ENCODE measurements at places on chromosomes 11 and 22. TPM values are rescaled to one million over a fixed set of nuclear protein-coding genes. Genes with fewer than 3 reads are reported as not detected.
A peak's percentile ranks its signal among the peaks of the same experiment; 100 is the strongest.

The CRYBB1 gene
- 0.76 TPM for total RNA-seq

The TRIM21 gene
- total RNA-seq: 17.6 TPM

The SLC22A8 gene
- total RNA-seq: not detected

The MS4A7 gene
- 48.4 TPM for total RNA-seq

The SPATA19 gene
- not detected for total RNA-seq

The WT1 gene
- 0.98 TPM for total RNA-seq

DNA sequence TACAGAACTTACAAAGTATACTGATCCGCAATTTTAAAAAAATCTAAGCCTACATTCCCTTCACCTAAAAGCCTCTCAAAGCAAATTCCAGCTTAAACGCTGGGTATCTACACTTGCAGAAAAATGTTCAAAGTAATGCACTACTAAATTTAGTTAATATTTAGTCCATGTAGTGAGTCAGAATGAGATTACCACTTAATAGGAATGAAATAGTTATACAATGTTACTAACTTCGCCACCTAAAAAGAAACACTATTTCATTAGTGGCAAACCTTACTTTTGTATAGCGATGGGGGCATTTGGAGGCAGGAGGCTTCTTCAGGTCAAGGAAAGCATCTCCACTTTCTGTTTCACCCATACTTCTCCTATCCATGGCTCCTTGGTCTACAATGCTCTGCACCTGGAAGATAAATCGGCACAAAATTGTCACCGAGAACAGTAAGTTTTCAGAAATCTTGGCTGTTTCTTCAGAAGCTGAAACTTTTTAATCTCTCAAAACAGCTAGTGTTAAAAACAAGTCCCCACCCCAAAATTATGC lies 1.2 kb downstream of the EIF4ENIF1 start:
- no peak for DNase-seq

GRCh38 chr22:46890819-46891218 lies 128.4 kb downstream of the TBC1D22A start:
- DNase-seq: no peak

GRCh38 chr11:9787981-9788521 lies 124.2 kb downstream of the SWAP70 start:
- no peak for DNase-seq

- no peak for DNase-seq
Measured at GRCh38 chr11:111602865-111603610, 789 bp downstream of the SIK2 start.

GRCh38 chr11:115169251-115169650 lies 335.0 kb downstream of the CADM1 start:
- DNase-seq: no peak

- DNase-seq: peak; percentile 69
Measured at GRCh38 chr11:66388780-66389386, 17.3 kb upstream of the SLC29A2 start.

- no peak for DNase-seq
Measured at GRCh38 chr22:23536821-23537345, 43.2 kb downstream of the IGLL1 start.

DNA sequence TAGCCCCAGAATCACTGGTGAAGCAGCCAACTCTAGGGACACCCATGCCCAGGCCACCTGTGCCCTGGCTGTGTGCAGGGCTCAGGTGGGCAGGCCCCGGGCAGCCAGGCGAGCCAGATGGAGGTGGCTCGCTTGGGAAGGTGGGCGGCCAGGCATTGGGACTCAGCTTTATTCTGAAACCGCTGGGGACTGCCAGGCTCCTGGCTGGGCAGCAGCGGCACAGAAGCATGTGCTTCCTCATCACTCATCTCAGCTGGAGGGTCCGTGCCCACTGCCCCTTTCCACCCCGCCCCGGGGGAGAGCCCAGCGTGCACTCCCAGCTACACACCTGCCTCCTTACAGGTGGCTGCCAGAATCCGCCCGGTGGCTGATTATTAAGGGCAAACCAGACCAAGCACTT lies 27.1 kb upstream of the SLC22A12 start:
- no peak for DNase-seq

Measured in sciatic nerve (tissue), 2 donors.